Stimulated activated naive CD8-positive, alpha-beta T cell treated with anti-CD3 and anti-CD28 coated beads, Interleukin-15, amount 100 ng/mL, for 72 hours (primary cell): ENCODE measurements at places on chromosomes 11 and 22.

DNA sequence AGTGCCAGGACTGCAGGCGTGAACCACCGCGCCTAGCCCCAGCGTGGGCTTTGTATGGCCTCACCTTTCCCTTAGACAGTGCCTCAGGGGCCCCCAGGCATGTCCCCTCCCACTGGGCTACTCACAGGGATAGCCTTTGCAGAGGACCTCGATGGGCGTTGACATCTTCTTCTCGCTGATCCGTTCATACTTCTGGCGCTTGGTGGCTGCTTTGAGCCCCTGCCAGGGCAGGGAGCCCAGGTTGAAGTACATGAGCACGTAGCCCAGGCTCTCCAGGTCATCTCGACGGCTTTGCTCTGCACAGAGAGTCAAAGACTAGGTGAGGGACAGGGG, 17.5 kb downstream of the CSNK1E start:
- DNase-seq, result no peak

- no peak for DNase-seq
Observed at GRCh38 chr22:30027169-30027568, 53.1 kb upstream of the HORMAD2 start.

DNA sequence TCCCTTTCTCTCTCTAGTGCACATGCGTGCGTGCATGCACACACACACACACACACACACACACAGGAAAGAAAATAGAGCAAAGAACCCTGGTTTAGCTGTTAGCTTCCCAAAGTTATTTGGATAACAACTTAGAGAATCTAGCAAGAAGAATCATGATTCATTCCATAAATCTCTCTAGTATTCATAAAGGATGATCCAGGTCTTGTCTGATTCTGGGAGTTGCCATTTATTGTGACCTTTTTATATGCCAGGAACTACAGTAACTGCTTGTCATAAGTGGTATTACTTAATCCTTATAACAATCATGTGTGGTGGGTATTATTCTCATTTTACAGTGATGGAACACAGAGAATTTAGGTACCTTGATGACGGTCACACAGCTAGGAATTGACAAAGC, 141.5 kb upstream of the MTMR2 start:
- DNase-seq, result no peak

DNA sequence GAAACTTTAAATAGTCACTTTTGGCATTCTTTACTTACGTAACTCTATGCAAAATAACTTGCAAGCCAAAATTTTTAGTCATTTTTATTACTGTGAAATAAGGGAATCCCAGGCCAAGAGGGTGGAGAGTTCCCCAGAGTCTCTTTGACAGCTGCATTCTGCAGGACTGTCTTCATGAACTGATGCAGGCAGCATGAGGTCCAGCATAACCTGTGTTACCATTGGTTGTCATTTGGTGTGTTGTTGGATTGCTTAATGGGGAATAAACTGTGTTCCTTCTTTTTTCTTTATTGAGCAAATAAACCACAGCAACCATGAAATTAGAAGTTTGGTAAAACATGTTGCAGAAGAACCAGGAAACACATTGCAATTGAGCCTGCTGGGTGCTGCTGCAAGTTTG, 24.6 kb downstream of the MMP27 start:
- no peak for DNase-seq

DNA sequence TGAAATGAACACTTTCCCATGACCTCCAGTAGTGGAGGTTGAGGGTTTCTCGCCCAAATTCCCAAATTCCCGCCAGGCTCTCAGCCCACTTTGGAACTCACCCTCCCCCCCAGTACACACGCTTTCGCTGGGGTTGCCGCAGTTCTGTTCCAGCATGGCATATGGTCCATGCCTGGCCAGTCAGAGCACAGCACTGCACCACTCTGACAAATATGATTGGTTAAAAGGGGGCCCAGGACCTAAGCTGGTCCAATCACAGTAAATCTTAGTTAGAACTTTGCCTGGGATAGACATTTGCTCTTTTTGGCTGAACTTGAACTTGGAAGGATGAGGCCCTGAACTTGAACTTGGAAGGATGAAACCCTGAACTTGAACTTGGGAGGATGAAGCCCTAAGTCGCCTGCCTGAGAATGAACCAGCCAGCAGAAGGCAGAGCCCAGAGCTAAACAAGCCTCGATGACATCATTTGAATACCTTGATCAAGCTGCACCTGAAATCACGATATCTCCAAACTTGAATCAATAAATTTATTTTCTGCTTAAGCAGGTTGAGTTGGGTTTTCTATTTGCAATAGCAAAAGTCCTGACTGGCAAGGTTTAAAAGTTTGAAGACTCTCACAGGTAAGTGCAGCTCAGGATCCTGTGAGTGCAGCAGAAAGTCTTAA, 12.6 kb upstream of the SSTR3 start:
- DNase-seq, result no peak
